ENCODE measurements at places on chromosomes 2 and 18. TPM values are rescaled to one million over a fixed set of nuclear protein-coding genes. Genes with fewer than 3 reads are reported as not detected.

GRCh38 chr2:42959234-42960001 is 167.0 kb upstream of the HAAO start:
- no peak for DNase-seq

DNA sequence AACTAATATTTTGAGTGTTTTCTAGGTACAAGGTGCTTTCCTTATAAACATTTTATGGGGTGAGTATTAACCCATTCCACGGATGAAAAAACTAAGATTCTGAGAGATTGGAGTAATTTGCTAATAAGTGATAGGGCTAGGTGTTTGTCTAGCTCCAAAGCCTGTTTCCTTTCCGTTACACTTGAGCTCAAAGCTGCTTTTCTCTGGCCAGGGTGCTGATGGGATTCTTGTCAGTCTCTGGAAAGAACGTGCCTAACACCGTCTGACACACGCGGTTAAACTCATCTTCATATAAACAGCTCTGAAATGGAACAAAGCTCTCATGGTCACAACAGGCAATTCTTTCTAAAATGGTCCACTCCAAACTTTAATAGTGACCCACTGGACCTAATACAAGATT is 2.0 kb upstream of the ANKRD29 start:
- no peak for DNase-seq

GRCh38 chr18:75472396-75472795 is 44.9 kb upstream of the SMIM21 start:
- no peak for DNase-seq

- no peak for DNase-seq
Measured at GRCh38 chr2:75586971-75587370, 26.2 kb upstream of the EVA1A start.

ADRA2B gene
- total RNA-seq = 0.23 TPM

DNA sequence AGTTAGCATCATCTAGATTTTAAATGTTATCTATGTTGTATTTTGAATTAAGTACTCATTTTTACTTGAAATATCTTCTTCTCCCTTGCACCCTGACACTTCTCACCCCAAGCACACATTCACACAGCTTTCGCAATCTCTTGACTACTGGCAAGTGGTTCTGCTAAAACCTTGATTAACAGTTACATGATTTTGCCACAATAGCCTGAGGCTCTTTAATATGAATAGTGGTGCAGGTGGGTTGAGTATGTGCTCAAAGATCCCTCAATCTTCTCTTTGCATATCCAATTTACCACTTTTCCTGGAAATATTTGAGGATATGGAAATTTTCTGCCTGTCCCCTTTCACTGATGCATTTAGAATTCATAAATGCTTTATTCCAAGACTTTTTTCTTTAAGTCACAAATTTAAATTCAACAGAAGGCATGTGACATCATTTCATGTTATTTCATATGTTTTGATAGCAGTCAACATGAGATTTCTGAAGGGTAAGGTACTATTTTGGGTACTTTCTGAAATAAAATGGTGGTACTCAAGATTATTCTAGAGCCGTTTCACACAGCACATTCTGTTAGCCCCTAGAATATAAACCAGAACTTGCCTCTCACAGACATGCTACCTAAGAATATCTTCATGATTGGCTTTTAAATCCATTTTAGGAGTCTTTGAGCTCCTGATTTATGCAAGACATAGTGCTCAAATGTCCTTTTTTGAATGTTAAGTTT is 339.7 kb downstream of the RPRM start:
- no peak for DNase-seq

PGAP1 gene
- total RNA-seq = 12.0 TPM

FBXO48 gene
- total RNA-seq = 0.85 TPM

TRIB2 gene
- total RNA-seq = 72.3 TPM

- DNase-seq = peak; percentile 16
Measured at GRCh38 chr2:185738679-185739472, at the start of gene FSIP2. Gene FSIP2 (plus strand): TSS chr2:185738804. CDS start chr2:185738895, 91 bp downstream.

DNA sequence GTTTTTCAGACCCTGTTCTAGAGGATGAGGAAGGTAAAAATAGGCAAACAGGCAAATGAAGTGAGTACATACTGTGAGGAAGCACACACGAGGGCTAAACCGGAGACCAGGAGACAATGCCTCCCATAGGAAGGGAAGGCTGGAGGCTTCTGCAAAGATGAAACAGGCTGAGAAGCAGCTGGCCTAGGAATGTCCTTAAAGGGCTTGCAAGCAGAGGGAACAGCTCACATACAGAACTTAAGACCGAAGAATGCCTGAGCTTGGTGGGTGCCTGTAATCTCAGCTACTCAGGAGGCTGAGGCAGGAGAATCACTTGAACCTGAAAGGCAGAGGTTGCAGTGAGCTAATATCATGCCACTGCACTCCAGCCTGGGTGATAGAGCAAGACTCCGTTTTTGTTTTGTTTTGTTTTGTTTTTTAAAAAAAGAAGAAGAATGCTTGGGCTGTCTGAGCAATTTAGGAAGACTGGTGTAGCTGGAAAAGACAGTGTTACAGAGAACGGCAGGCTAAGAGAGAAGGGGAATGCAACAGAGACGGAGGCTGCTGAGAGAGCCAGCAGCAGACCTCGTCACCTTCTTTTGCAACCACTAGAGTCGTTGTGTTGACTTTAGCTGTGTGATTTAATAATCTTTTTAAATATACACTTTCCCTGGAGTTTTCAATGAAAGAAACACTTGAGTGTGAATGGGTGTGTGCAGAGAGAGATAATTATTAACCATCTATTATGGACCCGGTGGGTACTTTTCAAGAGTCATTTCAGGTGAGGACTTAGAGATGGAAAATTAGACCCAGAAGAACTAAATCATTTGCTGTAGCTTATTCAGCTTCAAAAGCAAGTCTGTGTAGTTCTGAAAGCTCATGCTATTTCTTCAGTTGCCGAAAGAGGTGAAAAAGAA is 232.8 kb downstream of the GALR1 start:
- DNase-seq = no peak

DNA sequence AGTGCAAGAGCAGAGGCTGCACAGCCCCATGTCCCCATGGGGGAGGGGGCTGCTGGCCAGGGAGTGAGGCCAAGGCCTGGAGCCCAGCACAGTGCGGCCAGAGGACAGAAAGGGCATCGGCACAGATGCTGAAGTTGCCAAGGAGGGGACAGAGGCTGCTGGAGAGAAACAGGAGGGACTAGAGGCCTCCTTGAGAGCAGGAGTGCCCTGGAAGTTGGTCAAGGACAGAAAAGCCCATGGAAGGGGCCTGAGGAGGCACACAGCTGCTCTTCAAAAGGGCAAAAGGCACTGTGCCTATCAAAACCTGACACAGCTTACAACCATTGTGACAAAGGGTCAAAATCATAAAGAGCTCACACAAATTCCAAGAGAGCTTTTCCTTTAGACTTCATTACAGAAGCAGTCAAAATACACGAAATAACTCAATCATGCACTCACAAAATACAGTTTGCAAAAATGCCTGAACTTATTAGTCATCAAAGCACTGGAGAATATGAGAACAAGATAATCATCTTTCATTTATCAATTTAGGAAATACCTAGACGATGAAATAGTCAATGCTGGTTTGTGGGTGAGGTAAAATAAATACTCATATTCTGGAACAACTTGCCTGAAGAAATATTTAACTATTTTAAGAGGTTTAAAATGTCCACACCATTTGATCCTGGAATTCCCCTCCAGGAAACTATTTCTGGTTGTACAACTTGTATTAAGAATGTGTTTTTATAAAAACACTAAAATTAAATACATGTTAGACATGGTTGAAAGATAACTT is 79.6 kb downstream of the USP40 start:
- DNase-seq = no peak

UGT1A10 gene
- total RNA-seq = not detected

- DNase-seq = no peak
Measured at GRCh38 chr2:226151157-226151556, 648.5 kb downstream of the IRS1 start.

PROM2 gene
- 80.1 TPM for total RNA-seq

CKAP2L gene
- 3.1 TPM for total RNA-seq

TMEM17 gene
- 4.0 TPM for total RNA-seq

CXCR4 gene
- total RNA-seq = 27.2 TPM

DNA sequence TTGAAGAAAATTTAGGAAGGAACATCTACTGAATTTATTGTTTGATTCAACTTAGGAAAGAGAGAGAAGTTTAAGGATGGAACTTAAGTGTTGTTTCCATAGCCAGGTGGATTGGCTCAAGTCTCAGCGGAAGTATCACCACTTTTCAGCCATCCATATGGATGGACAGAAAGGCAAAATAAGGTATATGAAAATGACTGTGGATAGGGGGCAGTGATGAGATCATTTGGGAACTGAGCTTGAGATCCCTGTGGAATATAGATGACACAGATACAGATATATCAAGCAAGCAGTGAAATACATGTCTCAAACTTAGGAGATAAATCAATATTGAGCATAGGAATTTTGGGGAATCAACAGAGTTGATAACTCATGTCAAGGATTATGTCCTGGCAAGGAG is 1462.7 kb upstream of the NXPH2 start:
- no peak for DNase-seq

- DNase-seq = no peak
Measured at GRCh38 chr18:6625481-6625880, 104.0 kb upstream of the ARHGAP28 start.

- DNase-seq = no peak
Measured at GRCh38 chr2:16548036-16548435, 117.6 kb downstream of the CYRIA start.

- DNase-seq = no peak
Measured at GRCh38 chr2:105627534-105627933, 117.2 kb upstream of the NCK2 start.

GRCh38 chr18:45019469-45019868 is 338.8 kb downstream of the SETBP1 start:
- no peak for DNase-seq

DNA sequence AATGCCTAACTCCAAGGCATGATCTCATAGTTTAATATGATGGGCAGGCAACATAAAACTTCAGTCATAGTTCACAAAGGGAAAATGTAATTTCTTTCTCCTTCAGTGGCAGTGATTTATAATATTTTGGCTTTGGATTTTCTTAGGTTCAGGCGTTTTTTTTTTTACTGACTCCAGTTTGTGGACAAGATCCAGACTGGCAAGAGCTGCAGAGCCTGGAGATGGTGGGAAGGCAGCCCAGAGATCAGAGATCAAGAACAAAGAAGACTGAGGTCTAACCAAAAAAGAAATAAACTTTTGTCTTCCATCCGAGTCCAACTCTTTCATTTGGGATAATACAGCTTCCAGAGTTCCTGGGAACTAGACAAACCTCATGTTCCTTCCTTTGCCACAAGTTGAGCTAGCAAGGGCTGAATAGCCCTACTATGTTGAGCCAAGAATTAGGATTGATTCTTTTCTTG is 215.3 kb upstream of the SETBP1 start:
- no peak for DNase-seq

- no peak for DNase-seq
Measured at GRCh38 chr2:124193706-124194105, 168.6 kb downstream of the CNTNAP5 start.

- no peak for DNase-seq
Measured at GRCh38 chr18:58727776-58728500, 56.7 kb downstream of the MALT1 start.

DNA sequence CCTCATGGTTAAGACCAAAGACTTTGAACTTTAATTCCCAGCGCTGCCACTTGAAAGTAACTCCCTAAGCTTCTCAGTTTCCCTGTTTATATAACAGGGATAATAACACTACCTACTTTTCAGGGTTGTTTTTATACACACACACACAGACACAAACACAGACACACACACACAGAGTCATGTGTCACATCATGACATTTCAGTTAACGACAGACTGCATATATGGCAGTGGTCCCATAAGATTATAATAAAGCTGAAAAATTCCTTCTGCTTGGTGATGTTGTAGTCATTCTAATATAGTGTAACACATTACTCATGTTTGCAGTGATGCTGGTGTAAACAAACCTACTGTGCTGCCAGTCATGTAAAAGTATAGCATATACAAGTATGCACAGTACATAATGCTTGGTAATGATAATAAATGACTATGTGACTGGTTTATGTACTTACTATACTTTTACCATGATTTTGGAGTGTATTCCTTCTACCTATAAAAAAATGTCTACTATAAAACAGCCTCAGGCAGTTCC is 89.2 kb upstream of the ITGA4 start:
- no peak for DNase-seq

DNA sequence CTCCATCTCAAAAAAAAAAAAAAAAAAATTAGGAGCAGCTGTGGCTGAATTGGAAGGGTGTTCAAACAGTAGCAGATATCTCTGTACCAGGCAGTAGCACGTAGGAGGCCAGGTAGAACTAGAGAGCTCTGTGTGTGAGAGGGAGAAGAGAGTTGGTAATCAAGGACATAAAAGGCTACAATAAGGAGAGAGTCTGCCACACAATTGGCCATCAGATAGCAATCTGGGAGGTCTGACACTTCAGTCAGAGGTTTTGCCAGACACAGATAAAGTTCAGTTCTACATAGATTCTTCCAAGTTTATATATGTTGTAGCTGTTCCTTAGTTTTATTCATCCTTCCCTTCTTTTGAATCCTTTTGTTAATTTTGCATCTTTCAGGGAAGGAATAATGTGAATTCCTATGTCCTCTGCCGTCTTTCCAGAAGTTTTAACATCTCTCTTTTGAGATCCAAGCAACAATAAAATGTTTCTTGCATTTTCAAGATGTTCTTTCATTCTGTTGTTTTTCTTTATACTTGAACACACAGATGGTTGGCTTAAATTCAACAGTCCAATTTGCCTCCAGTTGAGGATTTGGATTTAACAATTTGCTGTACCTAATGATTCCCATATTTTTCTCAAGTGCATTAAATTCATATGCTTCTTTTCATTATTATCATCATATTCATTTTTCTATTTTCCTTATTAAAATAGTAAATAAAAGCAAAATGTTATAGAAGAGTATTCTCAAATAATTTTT is 600.3 kb upstream of the GCFC2 start:
- no peak for DNase-seq

HOXD9 gene
- total RNA-seq = 5.9 TPM

DNA sequence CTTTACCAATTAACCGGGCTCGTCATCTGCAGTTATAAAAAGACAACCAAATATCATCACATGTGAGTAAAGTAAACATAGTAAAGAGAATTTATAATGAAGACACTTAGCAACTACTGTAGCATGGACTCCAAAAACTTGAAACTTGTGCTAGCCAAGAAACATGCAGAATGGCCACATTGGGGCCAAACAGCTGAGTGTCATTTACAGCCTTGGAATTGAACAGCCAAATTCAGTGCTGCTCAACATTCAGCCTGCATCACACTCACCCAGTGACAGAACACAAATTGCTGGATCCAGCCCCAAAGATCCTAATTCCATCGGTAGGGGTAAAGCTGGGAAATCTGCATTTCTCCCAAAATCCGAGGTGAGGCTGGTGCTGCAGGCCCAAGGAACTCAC is 224.8 kb upstream of the GYPC start:
- DNase-seq = no peak

DNA sequence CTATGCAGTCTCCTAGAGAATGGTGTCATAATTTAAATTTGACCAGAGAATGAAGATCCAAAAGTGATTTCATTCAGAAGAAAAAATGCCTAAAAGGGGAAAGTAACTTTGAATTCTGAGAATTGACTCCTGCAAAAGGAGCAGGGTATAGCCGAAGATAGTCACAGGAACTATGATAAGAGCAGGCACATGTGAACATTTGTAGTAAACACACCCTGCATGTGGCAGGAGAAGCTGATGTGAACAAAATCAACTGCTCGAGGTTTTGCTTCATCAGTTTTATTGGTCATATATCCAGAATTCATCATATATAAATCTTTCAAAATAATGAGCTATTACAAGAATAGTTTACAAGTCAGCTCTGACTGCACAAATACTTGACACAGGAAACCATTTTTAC is 14.0 kb downstream of the MCFD2 start:
- DNase-seq = no peak

- no peak for DNase-seq
Measured at GRCh38 chr2:150319658-150320555, 167.6 kb downstream of the RND3 start.

Measured in prostate gland (tissue), 2 donors.